ENCODE measurements at places on chromosomes 6 and 20. TPM values are rescaled to one million over a fixed set of nuclear protein-coding genes. Genes with fewer than 3 reads are reported as not detected.

- DNase-seq = no peak
Measured at GRCh38 chr6:151493161-151493803, 535 bp upstream of the CCDC170 start.

VSX1 gene
- not detected for total RNA-seq

ARMC2 gene
- total RNA-seq = 3.1 TPM

BTN1A1 gene
- total RNA-seq = not detected

- DNase-seq = no peak
Measured at GRCh38 chr20:25327521-25328235, 63.0 kb downstream of the ABHD12 start.

DNA sequence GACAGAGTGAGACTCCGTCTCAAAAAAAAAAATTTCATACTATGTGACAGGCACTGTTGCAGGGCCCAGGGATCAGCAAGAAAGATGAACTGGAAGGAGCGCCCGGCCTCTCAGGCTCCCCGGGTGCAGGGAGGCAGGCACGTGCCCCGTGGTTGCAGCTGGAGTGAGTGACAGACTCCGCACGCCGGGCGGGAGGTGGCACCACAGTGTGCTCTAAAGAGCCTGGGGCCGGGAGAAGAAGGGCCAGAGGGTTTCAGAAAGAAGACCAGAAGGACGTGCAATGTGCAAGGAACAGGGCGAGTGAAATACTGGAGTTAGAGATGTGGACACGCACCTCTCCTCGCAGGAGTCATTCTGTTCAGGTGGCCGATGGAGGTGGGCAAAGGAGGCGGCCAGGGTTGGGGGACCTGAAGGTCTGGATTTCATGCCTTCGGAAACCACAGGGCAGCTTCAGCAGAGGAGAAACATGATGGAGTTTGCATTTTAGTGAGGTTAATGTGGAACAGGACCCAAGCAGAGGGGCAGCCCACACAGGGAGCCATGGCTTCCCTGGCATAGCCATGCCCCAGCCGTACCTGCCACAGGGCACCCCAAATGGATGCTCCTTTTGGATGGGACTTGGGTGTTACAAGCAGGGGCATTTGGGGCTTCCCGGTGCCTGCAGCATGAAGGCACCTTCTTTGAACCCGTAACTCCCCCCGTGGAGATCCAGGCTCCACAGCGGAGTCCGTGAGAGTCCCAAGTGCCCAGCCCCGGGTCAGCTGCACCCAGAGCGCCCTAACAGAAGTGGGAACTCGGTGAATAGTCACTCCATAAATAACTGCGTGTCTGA lies 226.2 kb downstream of the ERMARD start:
- no peak for DNase-seq

DNA sequence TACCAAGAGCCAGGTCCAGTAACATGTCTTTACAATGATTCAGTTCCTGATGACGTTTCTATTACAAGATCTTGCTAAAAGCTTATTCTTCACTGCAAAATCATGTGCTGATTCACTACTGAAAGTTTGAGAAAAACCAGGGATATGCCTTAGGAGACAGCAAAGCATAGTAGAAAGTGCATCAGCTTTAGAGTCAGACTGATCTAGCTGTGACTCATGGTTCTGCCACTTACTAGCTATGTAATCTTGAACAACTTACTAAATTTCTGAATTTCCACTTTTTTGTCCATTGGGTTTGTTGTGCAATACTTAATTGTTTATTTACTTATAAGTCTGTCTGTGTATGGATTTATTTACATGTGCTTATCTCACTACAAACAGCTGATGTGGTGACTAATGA lies 198.5 kb upstream of the RSPO3 start:
- peak; percentile 97 for DNase-seq

- DNase-seq = peak; percentile 60
Measured at GRCh38 chr20:38460040-38460623, 12.5 kb upstream of the RALGAPB start.

DNA sequence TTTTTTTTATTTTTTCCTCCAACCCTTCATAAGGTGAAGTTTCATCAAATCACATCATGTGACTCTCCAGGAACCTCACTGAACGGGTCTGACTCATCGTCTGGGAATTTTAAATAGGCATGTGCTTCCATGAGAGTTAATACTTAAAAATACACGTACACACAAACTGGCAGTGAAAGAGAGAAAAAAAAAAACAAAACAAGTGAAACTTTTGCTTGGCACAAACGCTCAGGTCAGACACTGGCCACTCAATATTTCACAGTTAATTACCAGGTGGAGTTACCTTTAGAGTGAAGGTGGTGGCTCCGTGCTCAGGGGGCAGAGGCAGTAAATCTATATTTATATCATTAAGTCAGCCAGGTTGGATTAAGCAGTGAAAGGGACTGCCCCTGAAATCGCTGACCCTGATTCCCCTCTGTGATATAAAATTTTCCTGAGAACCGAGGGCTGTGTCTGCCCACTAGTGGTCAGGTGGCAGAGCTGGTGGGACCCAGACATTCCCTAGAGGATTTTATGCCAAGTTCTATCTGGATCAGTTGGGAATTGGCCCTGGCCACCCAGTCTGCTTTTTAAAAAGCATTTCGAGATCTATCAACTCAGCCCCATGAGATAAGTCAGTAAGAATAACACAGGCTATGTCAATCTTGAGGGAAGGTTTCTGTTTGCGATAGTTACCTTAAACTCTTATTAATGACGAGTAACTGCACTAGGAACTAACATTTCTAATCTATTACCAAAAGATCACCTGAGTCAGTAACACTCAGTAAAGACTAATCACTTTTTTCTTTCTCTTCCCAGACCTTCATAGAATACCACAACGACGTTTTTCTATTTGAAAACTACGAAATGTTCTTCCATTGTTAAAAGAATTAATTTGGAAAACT lies 259.1 kb downstream of the HDGFL1 start:
- peak; percentile 86 for DNase-seq

PTCRA gene
- total RNA-seq = not detected

- DNase-seq = no peak
Measured at GRCh38 chr20:1332749-1333300, 3.9 kb upstream of the SDCBP2 start.

DNA sequence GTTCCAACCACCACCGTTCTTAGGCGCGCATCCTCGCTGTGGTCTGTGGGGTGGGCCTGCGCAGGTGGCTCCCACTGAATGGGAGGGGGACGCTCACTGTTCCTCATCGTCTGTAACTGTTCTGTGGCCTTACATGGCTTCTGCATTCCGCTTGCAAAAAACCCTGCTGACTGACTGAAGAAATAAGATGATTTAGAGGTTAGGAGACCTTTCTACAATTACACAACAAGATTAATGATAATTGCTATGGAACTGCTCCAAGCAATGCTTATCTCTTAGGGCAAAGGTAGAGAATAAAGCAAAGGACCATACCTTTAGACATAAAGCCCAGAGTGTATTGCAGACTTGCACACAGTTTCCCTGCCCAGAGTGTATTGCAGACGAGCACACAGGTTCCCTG lies 14.4 kb upstream of the DACT2 start:
- no peak for DNase-seq

DNA sequence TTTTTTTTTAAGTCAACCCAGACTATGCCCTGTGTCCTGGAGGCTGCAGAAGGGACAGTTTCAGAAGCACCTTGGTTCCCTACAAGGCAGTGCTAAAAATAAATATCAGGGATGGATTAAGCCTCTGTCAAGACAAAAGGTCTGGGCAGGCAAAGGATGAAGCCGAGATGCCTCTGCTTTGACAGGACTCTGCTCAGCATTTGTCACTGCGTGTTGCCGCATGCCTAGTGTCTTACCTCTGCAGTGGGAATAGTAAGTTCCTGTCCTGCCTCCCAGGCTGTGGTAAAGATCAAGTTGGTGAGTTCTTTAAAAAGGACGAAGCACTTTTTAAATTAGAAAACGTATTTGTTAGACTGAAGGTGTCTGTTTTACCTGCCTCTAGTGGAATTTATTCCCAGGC lies 15.1 kb downstream of the AAR2 start:
- no peak for DNase-seq

DNA sequence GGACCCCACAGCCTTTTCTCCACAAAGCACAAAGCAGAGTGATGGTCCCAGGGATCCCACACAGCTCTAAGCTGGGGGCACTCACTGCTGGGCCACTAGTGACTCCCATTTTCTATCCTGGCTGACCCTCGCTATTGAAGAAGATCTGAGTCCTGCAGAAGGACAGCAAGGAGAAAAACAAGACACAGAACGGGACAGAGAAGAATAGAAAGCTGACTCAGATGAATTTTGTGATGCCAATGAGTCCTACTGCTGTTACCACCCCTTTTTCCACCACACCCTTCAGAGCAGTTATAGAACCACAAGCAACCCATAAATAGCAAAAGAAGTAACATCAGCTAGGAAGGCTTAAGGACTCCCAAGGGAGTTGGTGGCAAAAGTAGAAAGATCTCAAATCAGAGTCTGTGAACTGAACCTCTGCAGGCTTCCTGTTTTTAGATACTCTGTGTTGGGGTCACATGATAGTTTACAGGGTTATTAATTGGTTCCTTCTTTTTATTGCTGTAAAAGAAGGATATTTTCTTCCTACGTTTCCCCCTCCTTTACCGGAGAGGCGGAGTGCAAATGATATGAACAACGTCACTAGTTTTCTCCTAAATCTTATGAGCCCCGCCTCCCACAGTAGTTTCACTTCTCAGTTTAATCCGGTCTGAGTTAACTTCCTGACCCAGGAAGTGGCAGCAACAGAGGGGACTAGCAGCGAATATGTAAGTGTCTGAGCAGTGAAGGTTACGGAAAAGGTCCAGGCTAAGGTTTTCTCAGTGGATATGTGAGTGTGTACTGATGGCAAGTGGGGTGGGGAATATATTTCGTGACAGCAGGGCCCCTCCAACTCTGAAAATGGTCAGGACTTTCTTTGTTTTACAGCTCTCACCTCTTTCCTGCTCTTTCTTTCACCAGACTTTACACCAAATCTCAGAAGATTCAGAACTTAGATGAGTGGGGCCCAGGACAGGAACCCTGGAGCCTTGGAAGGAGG lies at the start of gene TRIM38:
TRIM38 (plus strand) TSS at position 654 of the 979 bp plus-strand sequence. CDS start 3,721 bp downstream, outside the sequence.
- peak; percentile 89 for DNase-seq

KHDC1L gene
- not detected for total RNA-seq

COL9A3 gene
- total RNA-seq = not detected

HTR1E gene
- total RNA-seq = not detected

Data from HFFc6 (cell line).